ENCODE measurements at places on chromosomes 12 and 14.

GRCh38 chr12:2360630-2361170 is 307.9 kb downstream of the CACNA1C start:
- no peak for DNase-seq

DNA sequence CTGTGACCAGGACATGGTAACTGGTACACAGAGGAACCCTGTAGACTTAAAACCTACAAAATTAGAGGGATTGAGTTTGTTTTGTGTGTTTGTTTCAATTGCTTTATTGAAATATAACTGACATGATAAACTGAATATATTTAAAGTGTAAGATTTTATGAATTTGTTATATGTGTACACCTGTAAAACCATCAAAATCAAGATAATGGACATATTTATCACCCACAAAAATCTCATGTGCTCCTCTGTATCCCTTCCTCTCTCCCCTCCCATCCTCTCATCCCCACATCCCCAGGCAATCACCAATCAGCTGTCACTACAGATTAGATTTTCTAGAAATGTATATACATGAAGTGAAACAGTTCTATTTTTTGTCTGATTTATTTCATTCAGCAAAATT is 565.5 kb downstream of the NOVA1 start:
- DNase-seq: no peak

DNA sequence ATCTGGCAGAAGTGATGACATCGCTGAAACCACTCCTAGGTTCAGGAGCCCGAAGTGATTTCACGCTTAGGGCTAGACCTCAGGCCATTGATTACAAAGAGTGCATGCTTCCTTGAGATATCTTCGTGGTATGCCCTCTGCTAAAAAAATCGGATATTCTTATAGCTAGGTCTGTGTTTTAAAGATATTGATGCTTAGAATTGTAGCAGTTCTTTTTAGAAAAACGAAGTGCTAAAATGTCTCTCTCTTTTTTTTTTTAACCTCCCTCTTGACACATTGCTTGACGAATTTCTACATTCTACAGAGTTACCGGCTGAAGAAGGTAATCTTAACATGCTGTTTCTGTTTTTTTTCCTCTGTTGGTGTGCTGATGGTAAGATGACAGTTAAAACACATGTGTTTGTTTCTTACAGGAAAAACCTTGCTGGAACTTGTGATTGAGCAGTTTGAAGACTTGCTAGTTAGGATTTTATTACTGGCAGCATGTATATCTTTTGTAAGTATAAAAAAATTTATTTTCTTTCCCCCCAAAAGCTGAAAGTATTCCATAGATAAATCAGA is 1.3 kb downstream of the ATP2A2 start:
- DNase-seq: no peak

DNA sequence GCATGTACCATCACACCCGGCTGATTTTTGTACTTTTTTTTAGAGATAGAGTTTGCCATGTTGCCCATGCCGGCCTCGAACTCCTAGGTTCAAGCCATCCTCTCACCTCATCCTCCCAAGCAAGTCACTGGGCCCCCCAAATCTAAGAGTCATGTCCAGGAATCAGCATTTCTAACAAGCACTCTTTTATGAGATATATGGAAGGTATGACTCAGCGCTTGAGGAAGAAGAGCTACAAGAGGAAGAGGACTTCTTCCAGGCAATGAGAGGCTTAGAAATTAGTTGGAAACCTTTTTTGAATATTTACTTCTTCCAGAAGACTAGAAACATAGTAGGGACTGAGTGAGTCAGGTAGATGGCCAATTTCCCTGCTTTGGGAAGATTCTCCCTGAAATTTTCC is 114.5 kb downstream of the HMGA2 start:
- no peak for DNase-seq

- no peak for DNase-seq
These were observed 42.7 kb upstream of the EAPP start for GRCh38 chr14:34582117-34582680.

DNA sequence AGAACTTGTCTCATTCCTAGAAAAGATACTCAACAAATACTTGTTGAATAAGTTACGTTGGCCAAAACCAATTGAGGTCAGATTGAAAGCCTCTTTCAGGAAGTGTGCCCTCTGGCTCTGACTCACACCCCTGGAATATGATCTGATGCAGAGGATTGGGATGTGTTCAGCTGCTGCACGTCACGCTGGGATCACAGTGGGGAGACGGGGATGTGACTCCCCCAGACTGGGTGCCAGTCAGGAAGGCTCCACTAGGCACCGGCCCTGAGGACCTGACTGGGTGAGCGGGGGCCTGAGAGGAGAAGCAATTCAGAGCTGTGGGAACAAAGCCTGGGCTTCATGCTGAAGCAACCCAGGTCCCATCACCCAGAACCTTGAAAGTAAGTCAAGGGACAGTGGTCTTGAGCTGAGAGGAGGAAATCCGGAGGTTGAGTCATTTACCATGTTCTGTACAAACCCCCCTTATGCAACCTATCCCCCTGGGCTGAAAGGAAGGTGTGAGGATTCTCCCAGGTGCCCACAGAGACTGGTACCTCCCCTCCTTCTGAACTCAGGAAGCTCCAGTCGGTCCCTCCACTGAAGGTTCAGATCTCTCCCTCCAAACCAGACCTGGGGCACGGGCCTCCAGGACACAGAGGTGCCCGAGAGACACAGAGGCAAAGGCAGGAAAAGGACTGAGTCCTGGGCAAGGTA is 3.9 kb downstream of the CEBPE start:
- no peak for DNase-seq

DNA sequence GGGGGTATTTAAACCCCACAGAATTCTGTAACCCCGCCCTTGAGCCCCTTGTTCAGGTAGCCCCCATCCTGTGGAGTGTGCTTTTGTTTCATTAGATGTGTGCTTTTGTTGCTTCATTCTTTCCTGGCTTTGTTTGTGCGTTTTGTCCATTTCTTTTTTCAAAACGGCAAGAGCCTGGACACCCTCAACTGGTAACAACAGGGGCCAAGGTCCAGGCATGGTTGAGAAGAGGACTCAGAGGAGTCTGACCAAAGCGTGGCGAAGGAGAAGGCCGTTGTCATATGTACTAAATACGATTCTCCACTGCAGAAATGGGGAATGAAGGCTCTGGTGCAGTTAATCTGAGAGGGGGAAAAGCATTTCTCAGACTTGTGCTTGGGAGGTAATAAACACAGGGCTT is 46.0 kb upstream of the GNPNAT1 start:
- no peak for DNase-seq

DNA sequence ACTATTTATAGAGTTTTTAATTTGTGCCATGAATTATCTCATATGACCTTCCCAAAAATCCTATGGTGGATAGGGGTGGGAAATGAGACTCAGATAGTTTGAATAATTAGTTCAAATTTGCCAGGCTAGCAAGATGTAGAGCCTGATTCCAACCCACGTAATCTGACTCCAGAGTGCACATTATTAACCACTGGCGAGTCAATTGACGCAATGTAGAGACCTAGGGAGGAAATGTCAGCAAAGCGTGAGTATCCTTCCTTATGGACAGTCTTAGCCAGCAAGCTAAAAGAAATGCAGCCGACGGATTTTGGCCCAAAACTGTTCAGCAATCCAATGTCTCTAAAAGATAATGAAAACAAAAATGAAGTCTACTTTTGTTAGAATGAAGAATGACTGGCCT is 193.3 kb upstream of the KRR1 start:
- DNase-seq: no peak

DNA sequence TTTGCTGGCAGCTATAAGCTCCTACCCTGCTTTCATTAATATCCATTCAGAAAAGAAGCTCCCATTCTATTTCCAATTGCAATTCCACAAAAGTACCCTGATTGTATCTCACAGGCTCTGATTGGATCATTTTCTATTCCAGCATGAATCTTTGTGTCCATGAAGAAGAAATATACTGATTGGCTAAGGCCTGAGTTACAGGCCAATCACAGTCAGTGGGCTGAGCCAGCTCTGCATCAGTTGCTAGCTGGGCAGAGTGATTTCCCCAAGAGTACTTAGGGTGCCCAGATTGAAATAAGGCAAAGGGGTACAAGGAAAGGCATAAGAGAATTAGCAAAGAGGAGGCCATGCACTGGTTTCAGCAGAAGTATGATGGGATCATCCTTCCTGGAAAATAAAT is 14.4 kb downstream of the ART4 start:
- DNase-seq: no peak

DNA sequence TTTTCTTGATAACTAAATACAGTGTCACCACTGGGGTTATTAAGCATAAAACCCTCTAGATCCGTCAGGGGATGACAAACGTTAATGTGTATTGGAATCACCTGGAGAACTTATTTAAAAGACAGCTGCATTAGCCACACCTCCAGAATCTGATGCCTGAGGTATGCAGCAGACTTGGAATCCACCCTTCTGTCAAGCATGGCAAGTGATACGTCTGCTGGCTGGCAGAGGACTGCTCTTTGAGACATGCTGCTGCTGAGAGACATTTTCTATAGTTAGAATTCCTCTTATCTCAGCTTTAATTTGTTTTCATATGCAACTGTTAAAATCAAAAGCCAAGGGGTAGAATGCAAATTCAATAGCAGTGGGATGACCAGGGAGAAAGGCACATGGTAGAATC is 496.3 kb downstream of the NELL2 start:
- DNase-seq: no peak

DNA sequence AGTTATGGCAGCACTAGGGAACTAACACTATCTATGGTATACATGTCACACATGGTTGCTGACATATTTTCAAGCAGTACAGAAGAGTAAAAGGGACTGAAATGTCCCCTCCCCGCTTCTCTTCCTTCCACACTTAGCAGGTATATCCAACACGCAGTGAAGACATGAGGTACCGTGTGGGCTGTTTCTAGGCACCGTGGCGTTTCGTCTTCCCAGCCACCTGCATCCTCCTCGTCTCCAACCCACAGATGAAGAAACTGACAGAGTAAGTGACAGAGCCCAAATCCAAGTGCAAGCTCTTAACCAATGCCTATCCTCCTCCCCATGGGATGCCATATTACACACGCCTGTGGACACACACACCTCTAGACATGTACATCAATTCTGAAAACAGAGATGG is 32.4 kb downstream of the SLC8B1 start:
- DNase-seq: no peak

- DNase-seq: no peak
These were observed 20.1 kb downstream of the DENND5B start for GRCh38 chr12:31570880-31571279.

DNA sequence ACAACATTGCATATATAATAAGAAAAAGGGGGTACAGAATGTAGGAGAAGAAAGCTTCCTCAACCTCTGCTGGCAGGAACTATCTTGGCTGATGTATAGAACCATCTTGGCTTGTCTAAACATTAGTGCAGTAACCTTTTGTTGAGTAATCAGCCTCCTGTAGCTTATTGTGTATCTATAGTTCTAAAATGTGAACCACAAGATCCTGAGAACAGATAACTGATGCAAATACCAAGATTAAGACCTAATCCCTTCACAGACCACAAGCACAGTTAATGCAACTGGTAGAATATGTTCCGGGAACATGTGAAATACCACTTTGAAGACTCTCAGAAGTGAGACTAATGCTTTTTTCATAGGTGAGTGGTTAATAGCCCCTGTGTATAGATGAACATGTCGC is 50.7 kb upstream of the KCNC2 start:
- no peak for DNase-seq

DNA sequence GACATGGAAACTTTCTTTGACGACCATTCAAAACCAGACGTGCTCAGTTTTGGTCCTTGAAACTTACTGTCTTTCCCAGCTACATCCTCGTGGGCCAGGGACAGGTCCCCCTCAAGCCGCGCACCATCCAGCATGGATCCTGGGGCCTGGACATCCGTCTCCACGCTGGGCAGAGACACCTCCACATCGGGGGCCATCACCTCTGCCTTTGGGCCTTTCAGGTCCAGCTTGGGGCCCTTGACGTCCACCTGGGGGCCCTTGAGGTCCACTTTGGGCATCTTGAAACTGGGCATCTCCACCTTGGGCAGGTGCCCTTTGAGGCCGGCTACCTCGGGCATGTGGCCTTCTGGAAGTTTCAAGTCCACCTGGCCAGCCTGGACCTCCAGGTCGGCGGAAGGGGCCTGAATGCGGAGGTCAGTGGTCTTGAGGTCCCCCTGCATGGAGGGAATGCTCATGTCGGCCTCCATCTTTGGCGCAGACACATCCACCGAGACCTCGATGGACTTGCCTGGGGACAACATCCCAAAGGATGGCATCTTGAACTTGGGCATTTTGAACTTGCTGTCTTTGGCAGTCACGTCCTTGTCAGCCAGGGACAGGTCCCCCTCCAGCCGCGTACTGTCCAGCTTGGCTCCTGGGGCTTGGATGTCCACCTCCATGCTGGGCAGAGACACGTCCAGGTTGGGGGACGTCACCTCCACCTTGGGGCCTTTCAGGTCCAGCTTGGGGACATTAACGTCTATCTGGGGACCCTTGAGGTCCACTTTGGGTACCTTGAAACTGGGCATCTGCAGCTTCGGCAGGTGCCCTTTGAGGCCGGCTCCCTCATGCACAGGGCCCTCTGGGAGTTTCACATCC is 17.1 kb downstream of the PLD4 start:
- DNase-seq: no peak

GRCh38 chr12:92506891-92507290 is 195.9 kb upstream of the PLEKHG7 start:
- DNase-seq: no peak

GRCh38 chr12:53596920-53597363 is 29.2 kb downstream of the ATF7 start:
- no peak for DNase-seq

GRCh38 chr12:89762498-89763170 is 54.0 kb upstream of the ATP2B1 start:
- DNase-seq: no peak

GRCh38 chr14:57388067-57388466 is 2.3 kb upstream of the NAA30 start:
- DNase-seq: no peak

DNA sequence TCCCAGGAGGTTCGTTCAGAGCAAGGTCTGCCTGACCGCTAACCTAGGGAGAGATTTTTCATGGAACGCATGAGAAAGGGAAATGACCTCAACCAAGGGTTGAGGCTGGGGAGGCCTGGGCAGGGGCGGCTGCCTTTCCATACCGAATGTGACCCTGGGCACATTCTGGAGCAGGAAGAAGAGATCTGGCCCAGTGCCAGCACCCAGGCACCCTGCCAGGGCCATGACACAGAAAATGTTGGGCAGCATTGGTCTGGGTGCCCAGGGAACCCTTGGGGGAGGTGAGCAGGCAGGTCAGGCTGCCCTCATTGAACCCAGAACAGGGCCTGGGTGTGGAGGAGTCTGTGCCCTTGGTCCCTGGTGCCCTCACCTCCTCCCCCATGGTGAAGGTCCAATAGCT is 106.8 kb downstream of the CALM1 start:
- no peak for DNase-seq

DNA sequence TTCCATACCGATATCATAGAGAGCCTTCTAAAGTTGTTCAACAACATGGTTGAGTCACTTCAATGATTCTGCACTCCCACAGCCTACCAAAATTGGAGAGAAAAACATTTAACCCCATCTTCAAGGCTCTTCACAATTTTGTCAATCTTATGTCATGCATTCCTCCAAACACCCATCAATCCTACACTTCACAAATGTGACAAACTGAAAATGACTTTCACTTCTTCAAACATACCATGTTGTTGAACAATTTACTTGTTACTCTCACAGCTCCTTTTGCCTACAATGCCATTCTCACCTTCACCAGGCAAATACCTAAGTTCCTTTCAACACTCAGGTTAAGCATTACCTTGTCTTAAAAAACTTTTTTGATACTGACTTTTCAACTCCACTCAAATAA is 88.0 kb downstream of the OSBPL8 start:
- DNase-seq: no peak

All from stimulated activated CD4-positive, alpha-beta T cell treated with anti-CD3 and anti-CD28 coated beads, Interleukin-4, amount 100 ng/mL, for 1 hour (primary cell).